ENCODE measurements at places on chromosomes 2 and 18.

- no peak for DNase-seq
These were observed at the start of gene DCC for GRCh38 chr18:52339891-52340371. TSS of gene DCC (plus strand) at chr18:52340197. CDS start at chr18:52340788, 591 bp downstream.

DNA sequence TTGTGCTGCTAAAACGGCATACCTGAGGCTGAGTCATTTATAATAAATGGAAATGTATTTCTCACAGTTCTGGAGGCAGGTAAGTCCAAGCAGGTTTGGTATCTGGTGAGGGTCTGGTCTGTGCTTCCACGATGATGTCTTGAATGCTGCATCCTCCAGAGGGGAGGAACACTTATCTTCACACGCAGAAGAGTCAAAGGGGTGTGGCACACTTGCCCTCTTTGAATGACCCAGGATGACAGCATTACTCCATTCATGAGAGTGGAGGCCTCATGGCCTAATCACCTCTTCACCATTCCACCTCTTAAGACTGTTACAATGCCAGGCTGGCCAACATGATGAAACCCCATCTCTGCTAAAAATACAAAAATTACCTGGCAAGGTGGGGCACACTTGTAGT is 61.0 kb downstream of the NCAPH start:
- DNase-seq, result no peak

GRCh38 chr2:237863689-237864443 is 4.4 kb downstream of the RAMP1 start:
- DNase-seq, result no peak

GRCh38 chr2:16971722-16972234 is 306.1 kb upstream of the CYRIA start:
- no peak for DNase-seq

GRCh38 chr2:130373808-130374365 is 18.0 kb downstream of the PTPN18 start:
- no peak for DNase-seq

- no peak for DNase-seq
These were observed 41.1 kb downstream of the FEZ2 start for GRCh38 chr2:36556842-36557241.

DNA sequence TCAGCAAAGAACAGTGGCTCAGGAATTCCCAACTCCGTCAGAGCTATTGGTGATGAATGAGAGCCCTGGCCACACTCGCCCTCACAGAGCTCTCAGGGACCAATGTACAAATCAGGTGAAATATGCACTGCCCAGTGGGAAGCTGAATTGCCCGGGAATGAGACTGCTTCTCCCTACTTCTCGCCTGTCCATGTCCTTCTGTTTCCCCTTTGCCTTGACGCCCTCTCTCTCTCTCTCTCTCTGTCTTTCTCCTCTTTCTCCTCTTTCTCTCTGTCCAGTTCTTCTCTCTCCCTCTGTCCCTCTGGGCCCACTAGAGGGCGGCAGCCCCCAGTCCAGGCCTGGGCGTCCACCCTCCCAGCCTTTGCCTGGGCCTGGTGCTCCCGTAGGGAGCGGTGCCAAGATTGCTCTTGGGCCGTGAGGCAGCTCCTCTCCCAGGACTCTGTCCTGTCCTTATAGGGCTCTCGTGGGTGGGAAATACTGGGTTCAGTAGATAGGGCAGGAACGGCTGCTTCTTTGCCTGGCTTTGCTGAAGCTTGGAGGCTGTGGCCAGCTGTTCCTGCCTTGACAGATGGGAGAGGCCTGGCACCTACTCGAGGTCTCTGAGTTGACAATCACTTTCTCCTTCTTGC is 28.4 kb upstream of the PUM2 start:
- DNase-seq, result no peak

GRCh38 chr18:64017870-64018269 is 48.0 kb downstream of the SERPINB8 start:
- no peak for DNase-seq

- DNase-seq, result no peak
These were observed 105.4 kb upstream of the FAM117B start for GRCh38 chr2:202529389-202529788.

DNA sequence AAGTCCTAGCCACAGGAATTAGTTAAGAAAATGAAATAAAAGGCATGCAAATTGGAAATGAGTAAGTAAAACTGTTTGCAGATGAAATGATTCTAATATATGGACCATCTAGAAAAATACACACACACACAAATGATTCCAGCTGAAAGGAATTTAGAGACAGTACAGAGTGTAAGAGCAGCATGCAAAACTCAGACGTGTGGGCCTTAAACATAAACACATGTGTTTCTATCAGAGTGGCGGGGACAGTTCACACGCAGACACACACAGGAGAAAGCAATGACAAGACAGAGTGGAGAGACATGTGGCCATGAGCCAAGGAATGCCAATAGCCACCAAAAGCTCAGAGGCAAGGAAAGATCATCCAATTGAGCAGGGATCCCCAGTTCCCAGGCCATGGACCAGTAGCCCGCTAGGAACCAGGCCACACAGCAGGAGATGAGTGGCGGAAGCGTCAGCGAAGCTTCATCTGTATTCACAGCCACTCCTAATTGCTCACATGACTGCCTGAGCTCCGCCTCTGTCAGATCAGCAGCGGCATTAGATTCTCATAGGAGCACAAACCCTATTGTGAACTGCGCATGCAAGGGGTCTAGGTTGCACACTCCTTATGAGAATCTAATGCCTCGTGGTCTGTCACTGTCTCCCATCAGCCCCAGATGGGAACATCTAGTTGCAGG is 155.4 kb downstream of the ARL4C start:
- DNase-seq, result no peak

GRCh38 chr2:176261136-176261535 is 8.1 kb upstream of the MTX2 start:
- DNase-seq, result no peak

DNA sequence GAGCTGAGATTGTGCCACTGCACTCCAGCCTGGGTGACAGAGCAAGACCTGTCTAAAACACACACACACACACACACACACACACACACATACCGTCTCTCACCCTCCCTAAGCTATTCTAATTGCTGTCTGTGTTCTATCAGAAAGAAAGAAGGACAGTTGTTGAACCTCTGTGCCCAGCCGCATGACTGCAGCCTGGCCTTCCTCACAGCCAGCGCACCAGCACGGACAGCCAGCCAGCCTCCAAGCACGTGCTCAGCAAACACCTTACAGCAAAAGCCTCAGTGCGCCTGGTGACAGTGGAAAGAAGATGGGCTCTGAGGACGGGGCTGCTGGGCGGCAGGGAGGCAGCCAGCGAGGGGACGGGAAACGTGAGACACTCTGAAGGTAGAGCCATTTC is 58.0 kb downstream of the ZNF516 start:
- no peak for DNase-seq

DNA sequence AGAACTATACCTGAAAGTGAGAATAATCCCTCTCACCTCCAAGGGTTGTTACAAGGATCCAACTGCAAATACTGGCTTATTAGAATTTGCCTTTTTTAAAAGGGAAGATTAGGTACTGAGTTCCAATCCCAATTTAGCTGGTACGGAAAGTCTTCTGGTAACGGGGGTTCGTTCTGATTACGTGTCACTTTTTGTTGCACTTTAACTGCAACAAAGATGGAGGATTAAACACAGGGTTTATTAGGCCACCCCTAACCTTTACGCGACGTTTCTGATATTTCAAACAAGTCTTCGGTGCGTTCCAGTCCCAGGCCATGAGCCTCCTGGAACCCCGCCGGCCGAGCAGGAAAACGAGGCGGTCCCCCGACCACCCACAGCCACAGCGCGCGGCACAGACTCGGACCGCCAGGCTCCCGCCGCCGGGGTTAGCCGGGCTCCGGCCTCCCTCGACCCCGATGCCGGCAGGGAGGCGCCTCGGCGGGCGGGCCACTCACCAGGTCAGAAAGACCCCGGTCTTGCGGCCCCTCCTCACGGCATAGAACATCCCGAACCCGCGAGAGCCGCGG is 411 bp downstream of the RNASEH1 start:
- no peak for DNase-seq

- no peak for DNase-seq
These were observed 269.4 kb downstream of the GBX2 start for GRCh38 chr2:235898766-235899165.

DNA sequence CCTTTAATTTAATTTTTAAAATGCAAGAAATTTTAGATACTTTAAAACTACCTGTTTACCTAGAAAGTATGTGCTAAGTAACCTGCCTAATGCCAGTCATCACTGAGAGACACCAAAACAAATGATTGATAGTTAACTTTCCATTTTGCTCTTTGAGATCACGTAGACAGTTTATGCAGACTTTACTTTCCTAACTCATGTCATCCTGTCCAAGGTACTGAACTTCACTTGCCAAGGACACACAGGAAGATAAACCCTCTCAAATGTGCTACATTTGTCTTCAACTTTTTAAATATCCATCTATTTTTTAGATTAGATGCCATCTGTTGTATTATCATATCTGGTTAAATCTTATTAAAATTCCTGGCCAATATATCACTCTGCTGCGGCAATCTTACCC is 20.1 kb upstream of the SCN1A start:
- DNase-seq, result no peak

DNA sequence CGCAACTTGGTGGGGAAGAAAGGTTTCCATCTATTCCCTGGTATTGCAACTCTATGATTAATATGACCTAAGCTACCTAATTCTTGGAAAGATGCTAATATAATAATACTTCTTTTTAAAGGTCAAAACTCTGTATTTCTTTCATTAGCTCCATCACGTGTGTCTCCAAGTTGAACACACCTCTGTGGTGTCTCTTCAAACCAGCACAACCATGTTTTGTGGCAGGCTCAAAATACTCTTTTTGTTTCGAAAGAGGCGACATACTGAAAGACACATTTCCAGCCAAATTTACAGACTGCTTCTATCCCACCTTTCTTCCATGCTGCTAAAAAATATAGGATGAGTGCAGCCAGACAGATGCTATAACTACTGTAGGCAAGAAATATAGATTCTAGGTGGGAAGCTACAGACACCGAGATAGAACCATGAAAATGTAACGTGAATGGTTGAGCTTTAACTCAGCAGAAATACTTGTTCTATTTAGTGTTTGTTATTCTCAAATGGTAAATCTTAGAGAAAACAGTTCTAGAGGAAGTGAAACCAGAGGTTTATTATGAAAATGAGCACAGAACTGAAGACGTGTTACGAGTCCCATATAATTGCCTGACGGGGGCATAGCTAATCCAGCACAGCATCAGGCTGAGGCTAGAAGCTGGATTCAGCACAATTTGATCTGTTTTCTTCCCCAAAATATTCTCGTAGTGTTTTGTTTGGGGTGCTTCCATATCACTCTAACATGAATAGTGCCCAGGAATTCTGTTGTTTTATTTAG is 991.5 kb upstream of the FANCL start:
- DNase-seq, result no peak

DNA sequence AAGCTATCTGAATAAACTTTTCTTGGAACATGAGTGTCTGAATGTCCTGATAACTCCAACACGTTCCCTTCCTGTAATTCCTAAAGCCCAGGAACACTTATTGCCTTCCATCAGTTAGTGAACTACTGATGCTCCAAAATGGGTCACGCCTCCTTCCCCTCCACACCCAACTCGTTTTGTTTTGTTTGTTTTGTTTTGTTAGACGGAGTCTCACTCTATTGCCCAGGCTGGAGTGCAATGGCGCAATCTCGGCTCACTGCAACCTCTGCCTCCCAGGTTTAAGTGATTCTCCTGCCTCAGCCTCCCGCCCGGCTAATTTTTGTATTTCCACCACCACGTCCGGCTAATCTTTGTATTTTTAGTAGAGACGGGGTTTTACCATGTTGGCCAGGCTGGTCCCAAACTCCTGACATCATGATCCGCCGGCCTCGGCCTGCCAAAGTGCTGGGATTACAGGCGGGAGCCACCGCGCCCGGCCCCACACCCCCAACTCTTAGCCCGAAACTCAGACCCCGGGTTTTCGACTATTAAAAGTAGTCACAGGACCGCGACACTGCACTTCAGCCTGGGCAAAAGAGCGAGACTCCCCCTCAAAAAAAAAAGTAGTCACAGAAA is 774 bp downstream of the IER3IP1 start:
- no peak for DNase-seq

DNA sequence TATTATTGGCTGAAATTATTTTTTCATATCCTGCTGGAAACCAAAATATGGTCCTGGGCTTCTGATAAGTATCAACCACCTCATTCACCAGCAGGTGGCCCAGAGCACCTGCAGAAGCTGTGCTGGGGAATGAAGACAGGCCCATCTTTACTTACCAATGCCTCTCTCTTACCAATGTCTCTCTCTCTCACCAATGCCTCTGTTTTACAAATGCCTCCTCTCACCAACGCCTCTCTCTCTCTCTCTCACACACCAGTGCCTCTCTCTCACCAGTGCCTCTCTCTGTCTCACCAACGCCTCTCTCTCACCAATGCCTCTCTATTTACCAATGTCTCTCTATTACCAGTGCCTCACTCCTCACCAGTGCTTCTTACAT is 2.3 kb upstream of the MAL start:
- DNase-seq, result peak; percentile 44

DNA sequence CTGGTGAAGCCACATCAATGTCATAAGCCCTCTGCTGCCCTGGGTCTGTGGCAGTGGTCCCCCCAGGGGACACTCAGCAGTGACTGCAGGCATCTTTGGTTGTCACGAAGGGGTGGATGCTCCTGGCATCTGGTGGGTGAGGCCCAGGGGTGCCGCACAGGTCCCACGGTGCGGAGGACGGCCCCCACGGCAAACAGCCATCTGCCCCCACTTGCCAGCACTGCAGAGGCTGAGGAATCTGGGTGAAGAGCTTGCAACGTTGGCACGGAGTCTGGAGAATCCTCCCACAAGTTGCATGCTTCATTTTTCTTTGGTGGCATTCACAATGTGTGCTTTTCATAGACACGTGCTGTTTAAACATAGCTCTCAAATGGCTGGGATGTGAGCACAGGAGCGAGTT is 105.1 kb upstream of the PXDN start:
- no peak for DNase-seq

DNA sequence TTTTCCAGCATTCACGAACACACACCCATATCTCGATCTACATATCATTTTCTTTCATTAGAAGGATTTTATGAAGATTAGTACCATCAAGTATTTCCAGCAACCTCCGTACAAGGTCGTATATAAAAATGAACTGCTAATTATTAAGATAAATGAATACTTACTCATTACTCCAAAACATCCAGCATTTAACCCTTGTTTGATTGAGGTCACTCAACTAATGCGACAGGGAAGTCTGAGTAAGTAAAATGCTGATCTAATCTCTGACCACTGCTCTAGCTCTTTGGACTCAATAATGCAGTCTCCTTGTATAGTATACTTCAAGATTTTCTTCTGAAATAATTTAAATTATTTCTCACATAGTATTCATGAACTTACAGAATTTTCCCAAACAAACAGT is 2.0 kb downstream of the ABHD3 start:
- no peak for DNase-seq

GRCh38 chr2:171346723-171347557 is 86.8 kb downstream of the METTL8 start:
- no peak for DNase-seq
